Fibroblast of lung (primary cell): ENCODE measurements at places on chromosomes 4 and X. TPM values are rescaled to one million over a fixed set of nuclear protein-coding genes. Genes with fewer than 3 reads are reported as not detected.

Gene TASL
- total RNA-seq = not detected in 2 replicates

Gene ARHGEF6
- total RNA-seq = 20.5 and 30.1 TPM in 2 replicates

Gene NEIL3
- 2.3 and 4.5 TPM in 2 replicates for total RNA-seq

Gene DMP1
- not detected in 2 replicates for total RNA-seq

Gene GLRB
- 13.6 and 25.9 TPM in 2 replicates for total RNA-seq

Gene OSTC
- total RNA-seq = 108 and 171 TPM in 2 replicates

Gene POU4F2
- total RNA-seq = not detected in 2 replicates

Gene FAM184B
- total RNA-seq = under 0.01 TPM in 1 of 2 replicates, not detected in the other
